ENCODE measurements at places on chromosomes 5 and 9.

DNA sequence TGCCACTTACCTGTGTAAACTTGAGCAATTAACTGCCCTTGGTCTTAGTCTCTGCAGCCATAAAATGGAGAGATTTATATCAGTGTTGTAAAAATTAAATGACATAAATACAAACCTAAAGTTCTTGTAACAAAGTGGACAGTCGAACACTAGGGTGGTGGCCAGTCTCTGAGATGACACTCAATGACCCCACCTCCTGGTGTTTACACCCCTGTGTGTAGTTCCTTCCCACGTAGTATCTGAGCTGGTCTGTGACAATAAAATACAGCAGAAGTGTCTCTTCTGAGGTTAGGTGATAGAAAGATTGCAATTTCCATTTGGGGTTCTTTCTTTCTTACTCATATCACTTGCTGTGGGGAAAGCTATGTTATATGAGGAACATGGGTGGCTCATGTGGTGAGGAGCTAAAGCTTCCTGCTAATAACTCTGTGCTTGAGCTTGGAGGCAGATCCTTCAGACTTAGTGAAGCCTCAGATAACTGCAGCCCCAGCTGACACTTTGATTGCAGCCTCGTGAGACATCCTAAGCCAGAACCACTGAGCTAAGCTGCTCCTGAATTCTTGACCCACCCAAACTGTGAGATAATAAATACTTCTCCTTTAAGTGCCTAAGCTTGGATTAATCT lies 173.4 kb upstream of the CHD1 start:
- no peak for DNase-seq

DNA sequence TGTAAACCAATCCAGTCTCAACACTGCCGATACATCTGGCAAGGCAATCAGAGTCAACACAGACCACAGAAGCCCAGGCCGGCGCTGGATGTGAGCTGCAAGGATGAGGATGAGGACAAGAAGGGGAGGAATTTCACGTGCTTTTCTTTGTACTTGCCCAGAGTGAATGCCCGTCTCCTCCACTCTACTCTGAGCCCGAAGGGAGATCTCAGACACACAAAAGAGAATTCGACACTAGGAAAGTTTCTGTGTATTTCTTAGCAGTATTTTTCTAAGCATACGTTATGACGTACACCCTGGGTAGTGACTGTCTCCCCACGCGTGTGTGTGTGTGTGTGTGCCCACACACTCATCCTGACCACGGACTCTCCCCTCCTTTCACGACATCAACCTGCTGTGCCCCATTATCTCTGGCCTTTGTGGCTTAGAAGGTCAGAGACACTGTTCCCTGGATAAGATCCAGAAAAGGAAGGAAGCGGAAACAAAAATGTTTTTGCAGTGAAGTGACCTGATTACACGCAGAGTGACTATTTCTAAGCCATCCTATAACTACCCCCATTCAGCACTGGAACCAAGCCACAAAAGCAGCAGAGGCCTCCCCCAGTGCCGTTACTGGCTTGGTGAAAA lies 227.3 kb upstream of the DAPK1 start:
- DNase-seq = peak; percentile 87

DNA sequence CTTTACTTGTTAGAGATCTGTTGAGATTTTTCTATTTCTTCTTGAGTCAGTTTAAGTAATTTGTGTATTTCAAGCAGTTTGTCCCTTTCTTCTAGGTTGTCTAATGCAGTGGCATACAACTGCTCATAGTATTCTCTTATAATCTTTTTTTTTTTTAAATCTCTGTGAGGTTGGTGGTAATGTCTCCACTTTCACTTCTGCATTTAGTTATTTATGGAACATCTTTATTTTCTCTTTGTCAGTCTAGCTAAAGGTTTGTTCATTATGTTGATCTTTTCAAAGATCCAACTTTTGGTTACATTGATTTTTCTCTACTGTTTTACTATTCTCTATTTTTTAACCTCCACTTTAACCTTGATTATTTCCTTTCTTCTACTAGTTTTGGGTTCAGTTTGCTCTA lies 13.8 kb downstream of the FOXE1 start:
- DNase-seq = no peak

- DNase-seq = no peak
These were observed 21.0 kb downstream of the DMGDH start for GRCh38 chr5:79048437-79048836.

DNA sequence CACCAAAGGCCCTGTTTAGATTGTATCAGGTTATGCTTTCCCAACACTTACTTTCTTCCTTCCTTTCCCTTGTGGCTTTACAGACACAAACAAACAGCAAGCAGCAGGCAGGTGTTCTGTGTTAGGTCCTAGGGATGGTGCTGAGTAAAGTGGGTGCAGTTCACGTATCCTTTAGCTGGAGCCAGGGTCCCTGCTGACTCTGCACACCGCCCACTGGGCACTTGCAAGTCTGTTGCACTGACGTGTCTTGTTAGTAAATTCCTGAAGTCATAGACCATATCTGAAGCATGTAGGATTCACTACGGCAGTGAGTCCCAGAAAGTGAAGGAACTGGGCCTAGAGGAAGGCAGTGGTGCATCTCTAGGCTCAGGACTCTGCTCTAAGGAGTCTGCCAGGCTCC lies 96.5 kb downstream of the DAPK1 start:
- DNase-seq = peak; percentile 69

DNA sequence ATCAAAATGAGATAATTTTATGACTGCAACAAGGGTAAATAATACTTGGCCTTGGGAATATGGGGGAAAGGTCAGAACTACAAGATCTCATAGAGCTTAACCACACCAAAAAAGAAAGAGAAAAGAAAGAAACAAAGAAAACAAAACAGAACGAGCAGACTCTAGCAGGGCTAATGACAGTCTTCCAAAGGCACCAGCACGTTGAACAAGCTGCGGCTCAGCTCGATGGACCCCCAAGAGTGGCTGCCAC lies 689 bp downstream of the AK3 start:
- DNase-seq = peak; percentile 19
